ENCODE measurements at places on chromosomes 12 and 14.

GRCh38 chr14:68359837-68360552 lies 432.9 kb downstream of the ZFP36L1 start:
- DNase-seq, result no peak

DNA sequence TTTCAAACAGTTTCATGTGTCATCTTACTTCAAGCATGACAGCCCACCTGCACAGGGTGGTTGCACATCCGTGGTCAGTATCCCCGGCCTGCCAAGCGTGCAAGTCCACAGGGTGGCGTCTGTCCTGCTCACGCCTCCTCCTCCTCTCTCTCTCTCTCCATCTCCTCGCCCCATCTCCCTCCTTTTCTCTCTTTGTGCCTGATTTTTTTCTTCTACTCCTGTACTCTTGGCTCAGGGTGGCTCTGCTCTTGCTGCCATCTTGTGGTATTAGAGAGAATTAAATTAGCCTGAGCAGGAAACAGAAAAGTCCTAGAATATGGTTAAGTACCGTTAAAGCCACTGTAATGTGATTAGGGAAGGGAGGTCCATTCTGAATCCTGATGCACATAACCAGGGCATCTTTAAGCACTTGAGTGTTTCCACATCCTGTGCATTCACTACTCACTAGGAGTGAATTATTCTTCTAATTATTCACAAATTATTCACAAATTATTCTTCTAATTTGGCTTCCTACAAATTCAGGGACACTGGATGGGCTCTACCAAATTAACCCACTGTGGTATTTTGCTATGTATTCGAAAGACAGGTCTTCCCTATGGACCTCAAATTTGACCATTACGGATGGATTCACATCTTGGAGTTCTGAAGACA lies 25.5 kb upstream of the DTX1 start:
- no peak for DNase-seq

DNA sequence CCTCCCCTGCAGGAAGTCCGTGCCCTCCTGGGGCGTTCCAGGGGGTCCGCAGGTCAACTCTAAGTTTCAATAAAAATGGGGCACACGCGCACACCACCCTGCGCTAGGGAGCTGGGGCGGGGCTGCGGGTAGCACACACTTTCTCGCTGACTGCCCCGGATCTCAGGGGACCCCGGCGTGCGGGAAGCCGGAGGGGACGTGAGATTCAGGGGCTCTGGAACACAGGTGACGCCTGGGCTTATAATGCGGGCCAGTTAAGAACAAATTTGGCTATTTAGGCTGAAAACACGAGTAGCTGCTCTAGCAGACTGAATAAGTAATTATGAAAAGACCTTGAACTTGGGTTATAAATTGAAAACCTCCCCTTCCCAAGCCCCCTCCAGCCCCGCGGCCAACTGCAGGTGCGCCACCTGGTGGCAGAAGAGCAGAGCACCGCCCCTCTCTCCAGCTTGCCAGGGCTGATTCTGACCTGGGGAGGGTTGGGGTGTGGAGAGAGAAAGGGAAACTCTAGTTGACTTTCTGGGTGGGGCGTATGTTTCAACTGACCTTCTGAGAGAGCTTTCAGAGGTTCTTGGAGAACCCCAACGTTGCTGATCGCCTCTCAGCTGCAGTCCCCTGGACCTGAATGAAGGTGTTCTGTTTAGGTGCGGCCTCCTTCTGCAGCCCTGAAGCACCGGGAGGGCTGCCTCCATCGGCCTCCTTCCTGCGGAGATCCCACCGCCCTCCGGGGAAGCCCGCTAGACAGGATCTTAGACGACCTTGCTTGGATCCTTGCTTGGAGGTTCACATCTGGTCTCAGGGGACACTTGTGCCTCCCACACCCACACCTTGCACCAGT lies 118.4 kb upstream of the EVL start:
- peak; percentile 21 for DNase-seq

- no peak for DNase-seq
These were observed 1.3 kb upstream of the RD3L start for GRCh38 chr14:103943673-103944072.

GRCh38 chr14:42130815-42131214 lies 524.1 kb downstream of the LRFN5 start:
- DNase-seq, result no peak

DNA sequence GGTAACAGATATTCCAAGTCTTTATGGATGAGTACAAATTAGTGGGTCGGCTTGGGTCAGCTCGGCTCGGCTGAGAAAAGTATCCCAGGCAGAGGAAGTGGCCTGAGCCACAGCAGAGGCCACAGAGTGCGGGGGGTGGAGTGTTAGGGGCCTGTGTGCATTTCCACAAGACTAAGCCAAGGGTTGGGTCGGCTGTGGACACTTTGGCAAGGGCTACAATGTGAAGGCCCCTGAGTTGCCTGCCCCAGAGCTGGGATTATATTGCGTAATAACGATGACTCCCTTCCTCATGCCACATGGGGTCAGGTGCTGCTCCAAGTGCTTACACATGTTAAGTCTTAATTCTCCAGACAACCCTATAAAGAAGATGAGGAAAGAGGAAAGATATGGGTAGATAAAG lies 11.4 kb downstream of the EVL start:
- no peak for DNase-seq

DNA sequence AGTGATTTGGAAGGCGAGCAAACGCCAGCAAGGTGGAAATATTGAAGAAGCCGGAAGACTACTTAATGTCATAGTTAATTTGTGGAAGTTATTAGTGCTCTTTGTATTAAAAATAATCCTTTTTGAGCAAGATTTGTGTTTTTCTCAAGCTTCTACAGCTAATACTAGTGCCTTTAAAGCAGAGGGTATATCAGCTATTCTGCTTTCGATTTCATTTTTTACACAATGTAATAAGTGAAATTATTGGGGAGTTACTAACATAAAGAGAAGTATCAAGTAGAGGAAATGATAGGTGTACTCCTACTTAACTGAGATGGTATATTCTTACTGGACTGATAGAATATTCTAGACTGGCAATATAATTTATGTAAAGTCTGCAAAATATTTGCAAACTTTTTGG lies 392.4 kb upstream of the DCN start:
- DNase-seq, result no peak

- no peak for DNase-seq
These were observed 34.2 kb downstream of the PTGER2 start for GRCh38 chr14:52348279-52348678.

GRCh38 chr12:124527861-124528561 lies 39.4 kb downstream of the NCOR2 start:
- DNase-seq, result no peak

DNA sequence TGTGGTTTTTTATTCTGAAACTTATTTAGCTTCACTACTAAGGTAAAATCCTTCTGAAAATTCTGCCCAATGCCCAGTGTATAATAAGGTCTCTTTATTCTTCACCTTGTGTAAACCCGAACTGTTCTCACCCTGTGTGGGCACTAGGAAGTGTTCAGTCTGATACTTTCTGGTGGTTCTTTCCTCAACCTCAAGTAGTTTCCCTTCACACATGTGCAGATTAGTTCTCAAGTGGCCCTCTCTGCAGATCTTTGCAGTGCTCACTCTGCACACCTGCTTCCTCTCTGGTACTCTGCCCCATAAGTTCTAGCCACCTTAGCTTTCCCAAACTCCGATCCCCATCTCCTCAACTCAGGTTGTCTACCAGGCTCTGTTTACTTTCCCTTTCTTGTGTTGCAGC lies 61.6 kb downstream of the RAD51B start:
- no peak for DNase-seq
